Stimulated activated CD4-positive, alpha-beta T cell treated with anti-CD3 and anti-CD28 coated beads, Interleukin-15, amount 100 ng/mL, for 1 hour (primary cell): ENCODE measurements at places on chromosomes 5 and 9.

DNA sequence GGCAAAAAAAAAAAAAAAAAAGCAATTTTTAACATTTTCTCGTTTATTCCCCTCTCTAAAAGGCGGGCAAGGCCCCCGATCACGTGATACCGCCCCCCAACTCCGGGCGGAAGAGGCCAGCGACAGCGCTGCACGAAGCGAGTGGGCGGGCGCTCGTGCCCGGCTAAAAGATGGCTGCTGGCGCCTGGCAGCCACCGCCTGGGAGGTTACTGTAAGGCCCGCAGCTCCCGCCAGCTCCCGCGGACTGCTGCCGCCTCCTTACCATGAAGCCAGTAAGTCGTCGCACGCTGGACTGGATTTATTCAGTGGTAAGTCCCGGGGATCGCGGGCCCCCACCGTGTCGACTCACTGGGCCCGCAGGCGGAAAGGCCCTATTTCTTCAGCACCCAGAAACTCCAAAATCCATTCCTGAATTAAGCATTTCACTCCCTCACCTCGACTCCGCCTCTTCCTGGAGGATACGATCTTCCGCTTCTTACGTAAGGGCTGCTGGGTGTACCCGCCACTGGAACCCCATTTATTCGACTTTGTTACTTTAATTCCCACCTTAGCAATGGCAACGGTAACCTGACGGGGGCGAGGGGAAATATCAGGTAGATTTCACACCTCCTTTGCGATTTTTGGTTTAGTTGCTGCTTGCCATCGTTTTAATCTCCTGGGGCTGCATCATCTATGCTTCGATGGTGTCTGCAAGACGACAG lies at the start of the genes SMIM27 and TOPORS:
Gene SMIM27, plus strand, starts transcription at position 156 of the 701 bp plus-strand sequence. Its CDS starts 108 bp downstream, at position 264.
Gene TOPORS, minus strand, starts transcription at position 415 of the 701 bp plus-strand sequence. Its CDS starts 150 bp downstream, at position 265.
- DNase-seq, result peak; percentile 73

- no peak for DNase-seq
These were observed 83.5 kb downstream of the PIK3R1 start for GRCh38 chr5:68299105-68299504.

DNA sequence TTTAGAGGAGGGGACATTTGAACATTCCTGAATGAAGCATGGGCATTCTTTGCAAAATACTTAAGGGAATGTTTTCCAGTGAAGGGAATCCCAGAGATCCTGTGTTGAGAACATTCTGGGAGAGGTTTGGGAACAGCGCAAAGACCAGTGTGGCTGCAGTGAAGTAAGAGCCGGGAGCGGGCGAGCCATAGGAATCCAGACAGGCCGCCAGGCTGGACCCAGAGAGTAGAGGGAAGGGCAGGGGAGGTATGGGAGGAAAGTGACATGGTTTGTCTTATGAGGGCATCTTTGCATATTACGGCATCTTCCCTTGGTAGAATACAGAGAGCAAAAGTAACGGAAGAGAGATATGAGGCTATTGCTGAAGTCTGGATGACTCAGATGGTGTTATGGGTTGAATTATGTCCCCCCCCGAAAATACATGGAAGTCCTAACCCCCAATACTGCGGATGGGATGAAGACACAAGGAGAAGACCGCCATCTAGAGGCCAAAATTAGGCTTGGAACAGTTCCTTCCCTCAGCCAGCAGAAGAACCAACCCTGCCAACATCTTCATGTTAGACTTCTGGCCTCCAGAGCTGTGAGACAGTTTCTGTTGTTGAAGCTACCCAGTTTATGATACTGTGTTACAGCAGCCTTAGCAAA lies 268.2 kb downstream of the MAST4 start:
- no peak for DNase-seq

DNA sequence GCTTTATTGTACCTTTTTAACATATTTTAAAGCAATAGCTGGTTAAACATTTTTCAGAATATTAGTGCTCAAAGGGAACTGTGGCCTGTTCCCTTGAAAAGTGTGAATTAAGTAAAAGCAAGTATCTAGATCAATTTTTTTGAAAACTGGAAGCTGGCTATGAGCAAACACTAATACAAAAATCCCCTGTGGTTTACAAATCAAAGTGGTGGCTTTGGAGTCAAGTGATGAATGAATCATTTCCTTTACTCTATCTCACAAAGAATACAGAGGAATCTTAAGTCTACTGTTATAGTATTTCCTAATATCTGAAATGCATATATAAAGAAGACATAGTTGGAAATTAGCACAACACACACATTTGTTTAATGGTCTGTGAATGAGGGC lies 212.4 kb upstream of the C9orf72 start:
- no peak for DNase-seq
